ENCODE measurements at places on chromosomes 7 and 10.

DNA sequence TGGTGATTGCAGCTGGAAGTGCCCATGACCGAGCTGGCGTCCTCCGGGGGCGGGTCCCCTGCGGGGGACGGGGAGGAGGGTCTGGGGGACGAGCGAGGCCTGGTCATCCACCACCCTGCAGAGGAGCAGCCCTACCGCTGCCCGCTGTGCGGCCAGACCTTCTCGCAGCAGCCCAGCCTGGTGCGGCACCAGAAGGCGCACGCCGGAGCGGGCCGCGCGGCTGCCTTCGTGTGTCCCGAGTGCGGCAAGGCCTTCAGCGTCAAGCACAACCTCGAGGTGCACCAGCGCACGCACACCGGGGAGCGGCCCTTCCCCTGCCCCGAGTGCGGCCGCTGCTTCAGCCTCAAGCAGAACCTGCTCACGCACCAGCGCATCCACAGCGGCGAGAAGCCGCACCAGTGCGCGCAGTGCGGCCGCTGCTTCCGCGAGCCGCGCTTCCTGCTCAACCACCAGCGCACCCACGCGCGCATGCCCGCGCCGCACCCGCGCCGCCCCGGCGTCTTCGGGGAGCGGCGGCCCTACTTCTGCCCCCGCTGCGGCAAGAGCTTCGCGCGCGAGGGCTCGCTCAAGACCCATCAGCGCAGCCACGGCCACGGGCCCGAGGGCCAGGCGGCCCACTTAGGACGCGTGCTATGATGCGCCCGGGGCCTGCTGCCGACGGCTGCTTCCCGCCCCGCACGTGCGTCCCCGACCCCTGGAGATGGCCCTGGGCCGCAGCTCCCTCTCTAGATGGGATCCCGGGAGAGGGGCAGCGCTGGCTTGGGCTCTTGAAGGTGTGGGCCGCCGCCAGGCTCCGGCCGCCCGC is 28.7 kb downstream of the ZNF775 start:
- no peak for DNase-seq

- no peak for DNase-seq
Measured at GRCh38 chr7:2282185-2282751, 32.0 kb downstream of the SNX8 start.

DNA sequence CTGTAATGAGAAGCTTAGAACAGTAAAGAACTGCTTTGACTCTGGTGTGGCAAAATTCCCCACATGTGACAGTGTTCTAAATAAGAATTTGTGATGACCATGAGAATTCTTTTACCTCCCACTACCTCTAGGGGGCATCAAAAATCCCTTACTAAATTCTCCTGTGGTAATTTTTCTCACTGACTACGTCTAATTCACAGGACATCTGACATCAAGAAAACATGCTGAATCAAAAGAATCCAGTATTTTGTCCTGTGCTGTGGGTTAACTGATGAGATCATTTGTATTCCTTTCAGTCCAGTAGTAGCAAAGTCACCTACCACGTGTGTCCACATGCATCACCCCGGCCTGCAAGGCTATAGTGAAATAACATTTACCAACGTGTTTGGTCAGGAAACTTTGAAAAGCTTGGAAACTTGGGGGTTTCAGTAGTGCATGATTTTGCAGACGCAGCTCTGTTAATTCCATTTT is 103.8 kb downstream of the ATE1 start:
- no peak for DNase-seq

- DNase-seq, result no peak
Measured at GRCh38 chr7:140426130-140426529, 22.3 kb downstream of the RAB19 start.

DNA sequence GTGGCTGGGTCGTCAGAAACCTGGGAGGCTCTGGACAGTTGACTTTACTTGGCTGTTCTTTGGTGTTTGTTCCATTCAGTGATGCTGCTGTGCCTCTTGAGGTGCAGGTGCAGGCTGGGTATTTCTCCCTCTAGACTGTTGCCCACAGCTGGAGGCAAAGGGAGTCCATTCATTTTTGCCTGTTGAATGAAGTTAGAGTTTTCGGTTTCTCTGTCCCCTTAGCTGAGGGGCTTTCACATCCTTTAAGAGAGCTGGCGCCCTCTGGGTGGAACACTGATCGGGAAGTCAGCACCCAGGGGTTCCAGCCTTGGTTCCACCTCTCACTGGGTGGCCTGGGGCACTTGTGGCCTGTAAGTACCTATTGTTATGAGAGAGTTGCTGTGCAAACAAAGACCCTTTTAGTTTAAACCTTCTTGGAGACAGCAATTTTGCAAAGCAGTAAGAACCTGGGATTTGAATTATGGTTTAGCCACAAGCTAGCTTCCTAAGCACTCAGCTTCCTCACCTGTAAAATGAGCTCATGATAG is 67.2 kb downstream of the GRK5 start:
- DNase-seq, result no peak

DNA sequence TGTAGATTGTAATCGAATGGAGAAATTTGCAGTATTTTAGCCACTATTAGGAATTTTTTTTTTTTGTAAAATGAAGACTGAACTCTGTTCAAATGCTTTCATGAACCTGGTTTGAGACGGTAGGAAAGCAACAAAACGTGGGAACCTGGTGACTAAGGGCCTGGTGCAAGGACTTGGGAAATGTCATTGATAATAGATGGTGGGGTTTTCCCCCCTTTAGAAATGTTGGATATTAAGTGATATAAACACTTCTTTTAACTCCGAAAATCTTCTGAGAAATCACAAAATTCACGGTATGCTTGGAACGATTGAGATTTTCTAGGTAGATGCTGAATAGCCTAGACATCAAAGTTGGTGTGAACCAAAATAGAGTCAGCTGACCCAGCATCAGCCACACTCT is 6.4 kb downstream of the IFIT2 start:
- DNase-seq, result no peak

GRCh38 chr7:650339-651031 is 76.0 kb upstream of the DNAAF5 start:
- no peak for DNase-seq

GRCh38 chr10:58574058-58574457 is 61.4 kb downstream of the BICC1 start:
- DNase-seq, result no peak

GRCh38 chr7:45324683-45325237 is 167.2 kb downstream of the RAMP3 start:
- DNase-seq, result no peak

DNA sequence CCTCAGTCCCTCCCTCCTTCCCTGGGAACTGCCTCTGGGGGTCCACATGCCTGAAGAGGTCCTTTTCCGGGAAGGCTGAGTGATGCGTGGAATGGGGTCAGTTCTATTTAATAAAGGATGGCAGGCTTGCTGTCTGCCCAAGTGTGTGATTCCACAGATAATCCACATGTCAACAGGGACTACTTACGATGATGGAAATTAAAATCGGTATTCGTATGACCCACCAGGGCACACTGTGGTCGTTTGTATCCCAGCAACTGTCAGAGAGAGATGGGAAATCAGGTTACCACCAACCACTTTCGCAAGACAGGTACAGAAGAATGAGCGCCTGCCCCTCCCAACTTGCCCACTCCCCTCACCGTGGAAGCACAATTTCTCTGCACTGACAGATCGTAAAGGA is 110.3 kb downstream of the VIPR2 start:
- DNase-seq, result no peak

GRCh38 chr10:60479305-60480020 is 89.8 kb upstream of the ANK3 start:
- DNase-seq, result no peak

GRCh38 chr10:96556003-96556402 is 30.8 kb downstream of the TM9SF3 start:
- no peak for DNase-seq

GRCh38 chr10:15265056-15265455 is 96.6 kb upstream of the NMT2 start:
- DNase-seq, result no peak

DNA sequence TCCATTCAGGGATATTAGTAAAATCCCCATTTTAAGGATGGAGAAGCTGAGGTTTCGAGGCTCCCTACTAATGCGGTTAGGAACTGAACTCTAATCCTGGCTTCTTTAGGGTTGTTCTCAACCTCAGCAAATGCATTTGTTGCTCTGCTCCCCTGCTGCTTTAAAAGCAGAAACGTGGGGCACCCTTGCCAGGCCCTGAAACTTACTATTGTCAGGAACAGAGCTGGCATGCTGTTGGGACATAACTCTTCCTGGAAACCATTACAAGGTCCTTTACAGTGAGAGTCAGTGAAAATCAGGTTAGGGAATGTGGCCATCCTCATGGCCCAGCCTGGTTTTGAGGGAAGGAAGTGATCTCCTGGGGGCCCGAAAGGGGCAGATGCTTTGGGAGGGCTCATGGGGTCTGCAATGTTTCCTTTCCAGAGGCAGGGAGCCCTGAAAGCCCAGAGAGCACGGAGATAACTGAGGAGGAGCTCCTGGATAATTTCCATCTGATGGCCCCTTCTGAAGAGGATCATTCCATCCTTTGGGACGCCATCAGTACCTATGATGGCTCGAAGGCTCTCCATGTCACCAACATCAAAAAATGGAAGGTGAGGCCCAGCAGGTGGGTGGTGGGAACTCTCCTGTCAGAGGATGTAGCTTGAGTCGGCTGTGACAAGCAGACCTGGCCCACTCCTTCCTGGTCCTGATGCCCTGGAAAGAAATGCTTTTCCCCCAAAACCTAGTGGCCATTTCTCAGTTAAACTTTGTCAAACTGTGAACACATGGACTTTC is 2.0 kb downstream of the IGFBP1 start:
- no peak for DNase-seq

- no peak for DNase-seq
Measured at GRCh38 chr10:27646604-27647175, 98.9 kb downstream of the MKX start.

GRCh38 chr7:304574-305409 is 14.8 kb downstream of the FOXL3 start:
- no peak for DNase-seq

GRCh38 chr10:70425096-70425495 is 16.4 kb downstream of the NODAL start:
- DNase-seq, result no peak

DNA sequence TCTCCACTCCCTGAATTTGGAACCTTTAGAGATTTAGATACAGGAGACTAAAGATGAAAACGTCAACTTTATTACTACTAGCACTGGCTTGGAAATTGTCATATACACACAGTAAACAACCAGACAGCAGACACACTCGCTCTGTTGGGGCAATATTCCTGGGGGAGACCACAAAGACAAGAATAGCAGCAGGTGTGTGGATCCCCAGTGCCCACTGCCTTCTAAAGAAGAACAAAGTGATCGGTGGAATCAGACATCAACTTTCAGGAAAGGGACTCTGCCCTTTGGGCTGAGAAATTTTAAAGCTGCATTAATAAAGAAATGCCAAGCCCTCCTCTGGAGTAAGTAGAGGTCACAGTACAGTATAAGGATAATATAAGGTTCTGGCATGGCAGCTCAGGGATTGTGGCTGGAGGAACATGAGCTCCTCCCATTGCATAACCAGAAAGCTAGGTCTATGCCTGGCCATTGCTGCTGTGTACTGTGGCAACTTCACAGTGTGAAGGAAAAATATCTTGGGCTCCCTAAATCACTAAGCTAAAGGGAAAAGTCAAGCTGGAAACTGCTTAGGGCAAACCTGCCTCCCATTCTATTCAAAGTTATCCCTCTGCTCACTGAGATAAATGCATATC is 57.1 kb upstream of the ANKRD1 start:
- DNase-seq, result no peak

DNA sequence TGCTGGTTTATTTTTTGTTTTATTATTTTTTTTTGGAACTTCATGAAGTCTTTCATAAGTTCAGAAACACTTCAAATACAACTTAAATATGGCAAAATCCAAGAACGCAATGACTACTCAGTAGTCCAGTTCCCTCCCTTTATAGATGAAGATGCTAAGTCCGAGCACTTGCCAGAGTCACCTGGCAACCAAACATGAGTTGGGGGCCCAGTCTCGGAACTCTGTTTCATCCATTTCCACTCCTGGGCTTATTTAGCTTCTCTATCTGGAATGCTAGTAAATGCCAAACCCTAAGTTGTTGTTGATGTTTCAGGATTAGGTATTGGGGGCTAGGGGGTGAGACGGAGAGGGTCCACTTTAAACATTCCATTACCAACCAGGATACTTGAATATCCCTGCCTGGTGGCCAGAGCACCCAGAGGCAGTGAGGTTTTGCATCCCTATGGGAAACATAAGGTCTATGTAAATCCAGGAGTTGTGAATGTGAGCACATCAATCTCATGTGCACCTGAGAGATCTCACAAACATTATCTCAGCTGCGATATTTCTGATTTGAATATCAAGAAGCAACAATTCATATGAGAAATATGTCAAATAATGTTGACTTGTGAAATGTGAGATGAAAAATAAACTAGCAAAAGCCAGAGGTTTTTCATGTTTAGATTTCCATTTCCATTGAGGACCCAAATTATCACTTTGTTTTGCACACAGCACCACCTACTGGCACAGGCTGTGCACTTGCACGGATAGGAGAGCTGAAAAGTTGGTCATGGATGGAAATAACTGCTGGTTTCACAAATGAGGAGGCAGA is 129.3 kb downstream of the PKD1L1 start:
- DNase-seq, result no peak

GRCh38 chr10:62911210-62911963 is 95.2 kb upstream of the EGR2 start:
- DNase-seq, result no peak

- no peak for DNase-seq
Measured at GRCh38 chr7:81767926-81768325, 1.9 kb downstream of the HGF start.

DNA sequence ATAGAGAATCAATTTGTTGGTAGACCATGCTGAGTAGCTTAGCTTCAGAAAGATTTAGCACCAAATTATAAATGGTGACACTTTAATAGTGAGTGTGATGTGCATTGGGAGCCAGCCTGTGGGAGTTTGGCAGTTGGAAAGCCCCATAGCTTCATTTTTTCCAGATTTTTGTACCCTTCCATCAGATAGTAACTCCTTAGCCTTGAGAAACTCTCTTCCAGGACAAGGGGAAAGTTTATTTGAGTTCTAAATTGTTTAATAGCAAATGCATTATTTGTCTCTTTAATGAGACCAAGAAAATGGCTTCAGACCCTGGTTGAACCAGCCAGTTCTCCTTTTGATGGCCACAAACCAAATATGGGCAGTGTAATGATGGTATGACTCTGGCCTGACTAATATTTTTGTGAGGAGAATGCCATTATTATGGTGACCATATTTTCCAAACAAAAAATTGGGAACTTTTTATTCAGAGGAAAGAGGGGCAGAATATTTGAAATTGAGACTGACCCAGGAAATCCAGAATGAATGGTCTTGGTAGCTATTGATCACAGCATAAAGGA is 49.8 kb downstream of the PLCE1 start:
- no peak for DNase-seq

- no peak for DNase-seq
Measured at GRCh38 chr7:151662251-151662826, 142.6 kb upstream of the RHEB start.

- DNase-seq, result no peak
Measured at GRCh38 chr10:64873088-64873487, 1351.9 kb downstream of the REEP3 start.

GRCh38 chr10:77226853-77227565 is 410.6 kb downstream of the KCNMA1 start:
- no peak for DNase-seq
